ENCODE measurements at places on chromosomes 4 and X.

DNA sequence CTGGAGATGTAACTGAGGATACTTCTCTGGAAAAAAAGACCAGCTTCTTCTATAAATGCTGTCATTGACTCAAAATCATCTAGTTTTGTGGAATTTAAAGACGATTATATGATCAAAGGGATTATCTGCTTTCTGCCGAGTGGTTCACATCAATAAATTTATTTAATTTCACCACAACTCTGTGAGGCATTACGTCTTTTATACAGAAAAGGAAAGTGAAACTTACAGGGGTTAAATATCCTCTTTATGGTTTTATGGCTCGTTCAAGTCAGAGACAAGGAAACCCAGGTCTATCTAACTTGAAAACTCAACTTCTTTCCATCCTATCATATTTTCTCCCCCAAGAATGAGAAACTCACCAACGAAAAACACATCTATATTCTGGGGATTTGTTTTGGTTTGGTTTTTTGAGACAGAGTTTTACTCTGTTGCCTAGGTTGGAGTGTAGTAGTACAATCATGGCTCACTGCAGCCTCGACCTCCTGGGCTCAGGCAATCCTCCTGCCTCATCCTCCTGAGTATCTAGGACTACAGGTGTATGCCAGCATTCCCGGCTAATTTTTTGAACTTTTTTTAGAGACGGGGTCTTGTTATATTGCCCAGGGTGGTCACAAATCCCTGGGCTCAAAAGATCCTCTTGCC lies 377.9 kb upstream of the EMCN start:
- no peak for DNase-seq

DNA sequence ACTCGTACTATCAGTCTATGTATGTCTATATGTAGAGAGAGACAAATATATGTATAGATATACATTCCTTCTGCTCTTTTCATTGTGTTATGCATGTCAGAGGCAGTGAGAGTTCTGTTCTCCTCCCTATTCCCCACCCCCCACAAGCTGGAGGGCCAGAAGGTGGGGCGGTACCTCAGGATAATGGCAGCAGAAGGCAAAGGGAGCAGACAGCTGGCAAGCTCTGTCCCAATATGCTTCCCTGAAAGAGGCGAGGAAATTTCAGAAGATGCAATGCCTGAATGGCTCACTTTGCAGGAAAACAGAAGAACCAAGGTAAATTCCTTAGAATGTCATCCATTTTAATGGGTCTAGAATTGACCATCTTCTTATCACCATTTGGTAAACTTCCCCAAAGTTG lies 114.4 kb downstream of the NAA11 start:
- DNase-seq, result no peak

- DNase-seq, result no peak
Observed at GRCh38 chr4:141432000-141432712, 204.2 kb upstream of the IL15 start.

- no peak for DNase-seq
Observed at GRCh38 chrX:131745942-131746489, 202.1 kb downstream of the OR13H1 start.

DNA sequence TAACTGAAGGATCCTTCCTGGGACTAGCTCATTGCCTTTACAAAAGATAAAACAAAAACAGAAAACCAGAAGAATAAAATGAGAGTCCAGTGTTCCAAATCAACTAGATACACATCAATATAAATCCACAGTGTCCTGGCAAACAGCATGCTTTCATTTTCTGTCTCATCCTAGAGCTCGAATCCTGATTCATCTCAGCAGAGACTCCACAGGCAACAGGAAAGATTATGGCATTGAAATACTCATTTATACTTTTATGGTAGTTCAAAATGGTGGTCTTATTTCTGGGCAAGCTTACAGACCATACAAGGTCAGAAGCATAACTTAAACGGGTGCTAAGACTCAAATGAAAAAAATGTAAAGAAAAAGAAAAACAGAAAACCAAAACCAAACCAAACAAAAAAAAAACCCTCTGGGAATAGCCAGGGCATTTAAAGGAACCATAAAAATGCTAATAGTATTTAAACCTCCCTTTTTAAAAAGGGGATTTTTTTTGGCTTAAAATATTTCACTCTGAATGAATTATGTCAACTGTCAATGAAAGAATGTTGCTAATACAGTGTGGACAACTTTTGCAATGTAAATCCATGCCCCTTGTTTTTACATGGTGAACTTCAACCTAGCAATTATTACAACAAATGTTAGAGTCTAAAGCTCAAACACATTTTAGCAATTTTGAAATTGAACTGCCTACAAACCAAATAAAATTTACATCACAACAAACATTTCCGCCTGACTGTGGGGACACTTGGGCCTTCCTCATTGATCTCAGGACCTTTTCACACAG lies 57.9 kb downstream of the GPR101 start:
- DNase-seq, result no peak

- DNase-seq, result no peak
Observed at GRCh38 chrX:116031331-116031730, 139.2 kb upstream of the AGTR2 start.

DNA sequence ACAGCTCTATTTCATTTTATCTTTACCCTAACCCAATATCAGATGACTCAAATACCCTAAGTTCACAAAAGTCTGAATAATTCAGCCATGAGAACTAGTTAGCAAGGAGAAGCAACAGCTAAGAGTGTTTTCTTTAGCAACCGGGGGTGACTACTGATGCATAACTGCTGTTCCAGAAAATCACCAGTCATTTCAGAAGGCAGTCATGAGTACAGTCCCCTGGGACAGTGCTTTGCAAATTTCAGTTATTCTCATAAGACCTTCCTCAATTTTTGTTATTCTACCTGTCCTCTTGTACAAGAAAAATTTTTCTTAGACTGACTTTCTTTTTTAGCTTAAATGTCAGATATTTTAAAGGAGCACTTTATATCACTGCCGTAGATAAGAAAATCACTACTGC lies 16.4 kb downstream of the BANK1 start:
- no peak for DNase-seq

DNA sequence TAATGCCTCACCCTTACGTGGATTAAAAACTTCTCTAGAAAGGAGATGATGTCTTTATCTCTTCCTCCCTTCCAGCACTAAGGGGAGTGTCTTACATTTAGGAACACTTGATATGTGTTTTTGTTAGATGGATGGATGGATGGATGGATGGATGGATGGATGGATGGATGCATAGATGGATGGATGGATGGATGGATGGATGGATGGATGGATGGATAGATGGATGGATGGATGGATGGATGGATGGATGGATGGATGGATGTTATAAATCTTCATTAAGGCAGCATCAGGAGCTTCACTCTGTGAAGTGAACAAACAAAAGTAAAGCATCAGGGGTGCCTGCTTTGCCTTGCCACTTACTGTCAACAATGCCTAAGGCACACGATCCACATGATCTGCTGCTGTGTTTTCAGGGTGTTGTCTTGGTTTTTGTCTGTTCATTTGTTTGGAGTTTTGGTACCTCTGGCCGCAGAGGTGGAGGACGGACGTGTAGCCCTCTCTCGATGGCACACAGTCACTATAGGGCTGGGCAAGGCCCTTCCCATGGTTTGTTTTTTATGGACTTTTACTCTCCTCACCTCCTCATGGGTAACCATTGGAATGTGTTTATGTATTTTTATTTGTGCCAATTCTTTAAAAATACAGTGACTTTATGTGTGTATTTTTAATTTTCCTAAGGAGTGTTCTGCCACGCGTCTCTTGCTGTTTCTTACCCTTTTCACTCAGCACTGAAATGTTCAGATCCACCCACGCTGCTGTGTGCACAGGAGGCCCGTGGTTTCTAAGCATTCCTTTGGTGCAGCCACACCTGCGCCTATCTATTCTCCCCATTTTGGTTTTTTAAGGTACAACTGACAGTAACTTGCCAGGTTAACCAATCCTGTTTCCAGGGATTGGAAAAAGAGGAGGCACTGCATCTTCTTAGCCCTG lies 91.8 kb upstream of the ENPP6 start:
- DNase-seq, result no peak

DNA sequence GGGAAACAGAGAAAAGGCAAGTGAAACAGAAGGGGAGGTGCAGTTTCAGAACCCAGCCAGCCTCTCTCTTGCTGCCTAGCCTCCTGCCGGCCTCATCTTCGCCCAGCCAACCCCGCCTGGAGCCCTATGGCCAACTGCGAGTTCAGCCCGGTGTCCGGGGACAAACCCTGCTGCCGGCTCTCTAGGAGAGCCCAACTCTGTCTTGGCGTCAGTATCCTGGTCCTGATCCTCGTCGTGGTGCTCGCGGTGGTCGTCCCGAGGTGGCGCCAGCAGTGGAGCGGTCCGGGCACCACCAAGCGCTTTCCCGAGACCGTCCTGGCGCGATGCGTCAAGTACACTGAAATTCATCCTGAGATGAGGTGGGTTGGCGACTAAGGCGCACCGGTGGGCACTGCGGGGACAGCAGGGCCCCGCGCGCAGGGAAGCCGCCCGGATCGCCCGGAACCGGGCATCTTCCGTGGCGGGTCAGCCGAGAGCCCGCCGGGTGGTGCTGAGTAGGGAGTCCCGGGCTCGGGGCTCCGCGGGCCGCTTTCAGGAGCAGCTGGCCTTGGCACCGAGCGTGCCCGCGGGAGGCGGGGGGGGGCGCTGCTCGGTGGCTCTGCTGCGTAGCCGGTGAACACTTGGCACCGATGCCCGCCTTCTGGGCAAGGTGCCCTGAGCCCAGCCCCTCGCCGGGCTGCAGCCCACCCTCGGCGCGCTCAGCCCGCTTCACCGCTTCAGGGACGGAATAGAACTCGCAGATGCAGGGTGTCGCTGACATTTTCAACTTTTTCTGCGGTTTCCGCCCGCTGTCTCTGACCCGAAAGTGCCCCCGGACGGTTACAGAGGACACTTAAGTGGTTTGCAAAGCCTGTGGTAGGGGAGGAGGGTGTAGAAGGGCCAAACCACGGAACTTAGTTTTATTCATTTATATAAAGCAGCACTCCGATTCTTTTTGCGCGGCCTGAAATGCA lies at the start of gene CD38:
CD38 (plus strand) TSS at position 40 of the 953 bp plus-strand sequence; CDS start at position 127, 87 bp downstream.
- DNase-seq, result peak; percentile 60

DNA sequence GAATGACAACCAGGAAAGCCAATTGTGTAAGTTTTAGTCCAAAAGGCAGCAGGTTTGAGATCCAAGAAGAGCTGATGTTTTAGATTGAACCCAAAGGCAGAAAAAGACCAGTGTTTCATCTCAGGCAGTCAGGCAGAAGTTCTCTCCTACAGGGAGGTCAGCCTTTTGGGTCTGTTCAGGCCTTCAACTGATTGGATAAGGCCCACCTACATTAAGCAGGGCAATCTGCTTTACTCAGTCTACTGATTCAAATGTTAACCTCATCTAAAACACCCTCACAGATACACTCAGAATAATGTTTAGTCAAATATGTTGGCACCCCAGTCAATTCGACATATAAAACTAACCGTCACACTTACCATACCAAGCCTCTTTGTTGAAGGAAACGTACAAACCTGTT lies 134.2 kb upstream of the NEIL3 start:
- DNase-seq, result no peak

- DNase-seq, result no peak
Observed at GRCh38 chrX:82675104-82675503, 833.0 kb upstream of the POU3F4 start.

- DNase-seq, result no peak
Observed at GRCh38 chrX:133254666-133255065, 36.5 kb upstream of the TFDP3 start.

DNA sequence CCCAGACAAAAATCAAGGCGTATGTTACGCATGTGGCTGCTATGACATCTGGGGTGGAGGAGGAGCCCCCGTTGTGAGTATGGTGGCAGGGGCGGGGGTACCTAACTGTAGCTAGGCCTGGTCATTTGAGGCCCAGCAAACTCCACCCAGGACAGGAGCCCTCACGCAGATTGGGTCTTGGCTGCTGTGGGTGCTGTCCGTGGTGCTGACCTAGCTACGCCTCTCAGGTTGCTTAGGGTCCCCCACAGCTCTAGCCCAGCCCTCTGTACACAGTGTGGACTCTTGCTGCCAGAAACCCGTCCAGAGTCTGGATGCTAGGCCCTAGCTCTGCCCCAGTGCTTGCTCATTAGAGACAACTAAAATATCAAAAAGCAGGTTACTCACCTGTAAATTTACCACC lies 146.7 kb upstream of the PSAPL1 start:
- DNase-seq, result no peak

- DNase-seq, result no peak
Observed at GRCh38 chrX:71056867-71057266, 11.3 kb downstream of the SNX12 start.

DNA sequence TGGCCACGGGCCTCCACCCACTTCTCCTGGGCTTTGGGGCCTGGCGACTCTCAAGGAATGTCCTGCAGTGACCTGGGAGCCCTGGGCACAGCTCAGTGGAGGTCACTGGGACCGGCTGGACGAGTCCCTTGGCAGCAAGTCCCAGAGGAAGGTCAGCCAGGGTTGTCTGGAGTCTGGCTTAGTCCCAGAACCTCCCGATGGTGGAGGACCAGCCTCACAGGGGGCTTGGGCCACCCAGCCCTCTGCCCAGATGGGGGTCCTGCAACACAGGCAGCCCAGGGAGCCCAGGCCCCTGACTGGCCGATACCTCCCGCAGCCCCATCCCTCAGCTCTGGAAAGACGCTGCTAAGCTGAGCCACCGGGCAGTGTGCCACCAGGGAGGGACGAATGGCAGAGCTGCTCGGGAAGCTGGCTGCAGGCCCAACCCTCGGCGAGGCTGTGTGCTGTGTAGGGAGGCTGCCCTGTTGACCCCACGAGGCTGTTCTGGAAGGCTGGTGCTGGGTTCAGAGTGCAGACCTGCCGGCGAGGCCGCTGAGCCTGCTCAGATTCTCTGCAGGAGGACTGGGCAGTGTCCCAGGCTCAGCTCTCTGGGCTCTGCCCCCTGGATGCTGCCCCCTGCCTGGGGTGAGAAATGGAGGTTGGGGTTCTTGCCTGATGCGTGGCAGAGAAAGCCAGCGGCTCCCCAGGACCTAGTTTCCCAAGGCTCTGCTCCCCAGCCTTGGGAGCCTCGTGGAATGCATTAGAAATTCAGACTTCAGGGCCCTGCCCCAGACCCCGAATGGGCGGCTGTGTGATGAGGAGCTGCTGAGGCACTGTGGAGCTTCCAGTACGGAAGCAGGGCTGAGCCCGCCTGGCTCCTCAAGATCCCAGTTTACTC lies 61.7 kb downstream of the ADRA2C start:
- no peak for DNase-seq

- no peak for DNase-seq
Observed at GRCh38 chr4:73869130-73870055, at the start of gene CXCL1. Gene CXCL1 (plus strand): TSS chr4:73869393. CDS start chr4:73869471, 78 bp downstream.

DNA sequence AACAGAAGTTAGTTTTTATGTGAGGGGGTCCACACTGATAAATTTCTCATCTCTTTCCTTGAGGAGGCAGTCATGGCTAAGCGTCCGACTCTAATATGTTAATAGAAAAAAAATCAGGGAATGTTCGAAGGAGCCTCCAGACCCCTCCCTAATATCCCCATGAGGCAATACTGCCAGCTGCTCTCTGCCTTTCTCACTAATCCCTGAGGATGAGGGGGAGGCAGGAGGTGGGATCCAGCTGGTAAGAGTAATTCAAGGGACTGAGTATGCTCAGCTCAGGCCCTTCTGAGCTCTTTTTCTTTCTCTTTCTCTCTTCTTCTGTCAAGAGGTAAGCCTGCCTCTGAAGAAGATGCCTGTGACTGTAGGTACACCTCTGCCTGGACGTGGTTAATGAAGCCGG lies 51.7 kb downstream of the PIR start:
- no peak for DNase-seq
